Uterus (tissue), 4 donors: ENCODE measurements at places on chromosomes 6 and 20. TPM values are rescaled to one million over a fixed set of nuclear protein-coding genes. Genes with fewer than 3 reads are reported as not detected.

TAP1 gene
- 18.2 TPM for total RNA-seq

TINAG gene
- total RNA-seq, result not detected

WFDC5 gene
- not detected for total RNA-seq

CST5 gene
- total RNA-seq, result not detected
